ENCODE measurements at places on chromosomes 3 and 15. TPM values are rescaled to one million over a fixed set of nuclear protein-coding genes. Genes with fewer than 3 reads are reported as not detected.

The SERPINI2 gene
- polyA plus RNA-seq, result not detected

GRCh38 chr3:69483449-69483848 is 97.6 kb upstream of the FRMD4B start:
- DNase-seq, result no peak

DNA sequence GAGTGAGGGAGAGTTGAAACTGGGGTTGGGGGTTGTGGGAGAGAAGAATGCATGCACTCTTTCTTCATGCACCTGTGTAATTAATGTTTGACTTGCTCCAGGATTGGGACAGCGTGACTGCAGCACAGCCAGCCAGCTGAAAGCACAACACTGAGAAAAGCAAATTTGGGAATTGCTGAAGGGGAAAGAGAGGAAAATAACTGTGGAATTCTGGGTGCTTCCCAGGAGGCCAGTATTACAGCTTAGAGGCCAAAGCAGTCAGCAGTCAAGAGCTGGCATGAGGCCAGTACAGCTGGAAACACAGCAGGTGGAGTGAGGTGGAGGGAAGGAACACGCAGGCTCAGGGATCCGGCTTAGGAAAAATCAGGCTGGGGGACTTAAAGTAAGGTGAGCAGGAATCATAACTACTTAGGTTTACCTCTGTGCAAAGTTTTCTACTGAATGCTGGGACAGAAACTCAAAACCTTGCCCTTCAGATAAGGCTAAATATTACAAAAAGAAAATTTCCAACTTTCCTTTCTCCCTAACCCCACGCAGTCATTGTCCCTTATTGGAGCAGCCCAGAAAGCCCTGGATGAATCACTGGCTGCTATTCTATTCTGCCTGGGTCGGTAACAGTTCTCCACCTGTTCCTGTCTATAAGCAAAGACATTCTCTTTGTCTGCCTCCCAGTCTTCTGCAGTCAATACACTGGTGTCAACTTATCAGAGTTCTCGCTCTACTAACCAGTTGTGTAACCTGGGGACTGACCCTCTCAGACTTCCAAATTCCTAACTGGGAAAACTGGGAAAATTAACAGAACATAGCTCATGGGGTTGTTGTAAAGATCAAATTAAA is 167.2 kb downstream of the MAGI1 start:
- no peak for DNase-seq

- DNase-seq, result peak; percentile 50
Observed at GRCh38 chr3:24952388-24952787, 457.7 kb upstream of the THRB start.

- no peak for DNase-seq
Observed at GRCh38 chr15:71282076-71282475, 166.8 kb downstream of the THSD4 start.

GRCh38 chr15:27993996-27994780 is 104.9 kb downstream of the OCA2 start:
- no peak for DNase-seq
